Left forelimb (tissue), 1 donor: ENCODE measurements at places on chromosomes 5 and 9.

- no peak for DNase-seq
Observed at GRCh38 chr5:42612750-42613366, 143.8 kb upstream of the CCDC152 start.

- DNase-seq = peak; percentile 30
Observed at GRCh38 chr5:135251093-135251492, 147.9 kb downstream of the MACROH2A1 start.

GRCh38 chr5:137344723-137345322 is 154.3 kb downstream of the SPOCK1 start:
- no peak for DNase-seq

GRCh38 chr5:73354406-73354805 is 94.2 kb downstream of the FOXD1 start:
- DNase-seq = no peak

DNA sequence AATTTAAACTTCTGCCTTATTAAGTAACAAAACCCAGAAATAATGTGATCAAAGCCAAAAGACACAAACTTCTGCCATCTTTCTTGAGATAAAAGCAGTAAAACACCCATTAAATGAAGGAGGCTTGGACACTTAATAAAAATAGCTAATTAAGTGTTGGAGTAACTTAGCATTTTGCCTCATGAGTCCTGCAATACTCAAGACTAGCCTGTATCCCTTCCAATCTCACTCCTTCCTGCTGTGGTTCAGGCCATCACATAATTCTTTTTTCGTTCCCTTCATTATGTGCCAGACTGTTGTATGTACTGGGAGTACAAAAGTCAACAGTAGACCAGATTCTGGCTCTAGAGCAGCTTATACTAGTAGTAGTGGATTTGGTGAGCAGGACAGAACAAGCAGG is 250.2 kb downstream of the NFIB start:
- DNase-seq = no peak
